Stimulated activated CD8-positive, alpha-beta memory T cell treated with anti-CD3 and anti-CD28 coated beads, Interleukin-4, amount 100 ng/mL, for 48 hours (primary cell): ENCODE measurements at places on chromosomes 12 and 14.

DNA sequence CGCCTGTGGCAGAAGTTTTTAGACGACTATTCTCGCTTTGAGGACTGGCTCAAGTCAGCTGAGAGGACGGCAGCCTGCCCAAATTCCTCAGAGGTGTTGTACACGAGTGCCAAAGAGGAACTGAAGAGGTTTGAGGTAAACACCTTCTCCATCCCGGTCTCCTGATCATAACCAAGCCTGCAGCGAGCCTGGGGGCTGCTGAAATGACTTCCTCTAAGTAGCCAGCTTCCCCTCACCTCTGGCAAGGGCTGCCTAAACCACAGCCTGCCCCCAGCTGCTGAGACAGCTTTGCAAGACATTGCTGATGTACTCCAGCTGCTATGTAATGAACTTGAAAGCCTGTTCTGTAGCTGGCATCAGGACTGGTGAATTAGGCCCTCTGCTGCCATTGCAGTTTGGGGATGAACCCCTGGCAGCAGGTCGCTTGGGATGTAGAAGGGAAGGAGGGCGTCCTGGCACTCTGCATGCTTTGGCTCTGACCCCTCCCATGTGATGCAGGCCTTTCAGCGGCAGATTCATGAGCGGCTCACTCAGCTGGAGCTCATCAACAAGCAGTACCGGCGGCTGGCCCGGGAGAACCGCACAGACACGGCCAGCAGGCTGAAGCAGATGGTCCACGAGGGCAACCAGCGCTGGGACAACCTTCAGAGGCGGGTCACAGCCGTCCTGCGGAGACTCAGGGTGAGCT is 84.6 kb downstream of the ESR2 start:
- no peak for DNase-seq

GRCh38 chr12:100265732-100266584 is 921 bp downstream of the DEPDC4 start:
- DNase-seq = no peak

DNA sequence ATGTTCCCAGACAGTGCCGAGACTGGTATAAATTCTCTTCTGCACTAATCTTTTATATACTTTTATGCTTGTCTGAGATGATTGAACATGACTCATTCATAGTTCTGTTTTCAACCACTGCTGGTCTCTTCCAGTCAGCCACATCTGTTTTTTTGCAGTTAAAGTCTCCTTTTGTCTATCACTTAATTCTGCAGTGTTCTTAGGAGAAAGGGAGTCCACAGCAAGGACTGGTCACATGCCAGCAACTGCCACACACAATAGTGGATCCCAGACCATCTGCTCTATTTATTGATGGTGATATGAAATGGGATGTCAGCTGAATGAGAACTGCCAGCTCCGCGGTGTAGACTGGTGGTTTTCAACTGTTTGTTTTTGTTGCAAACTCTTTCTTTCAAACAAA is 379.8 kb downstream of the MED13L start:
- no peak for DNase-seq

- peak; percentile 41 for DNase-seq
These were observed 16.1 kb downstream of the INF2 start for GRCh38 chr14:104705340-104706047.

GRCh38 chr12:66776974-66777373 is 98.1 kb upstream of the GRIP1 start:
- DNase-seq = peak; percentile 64

DNA sequence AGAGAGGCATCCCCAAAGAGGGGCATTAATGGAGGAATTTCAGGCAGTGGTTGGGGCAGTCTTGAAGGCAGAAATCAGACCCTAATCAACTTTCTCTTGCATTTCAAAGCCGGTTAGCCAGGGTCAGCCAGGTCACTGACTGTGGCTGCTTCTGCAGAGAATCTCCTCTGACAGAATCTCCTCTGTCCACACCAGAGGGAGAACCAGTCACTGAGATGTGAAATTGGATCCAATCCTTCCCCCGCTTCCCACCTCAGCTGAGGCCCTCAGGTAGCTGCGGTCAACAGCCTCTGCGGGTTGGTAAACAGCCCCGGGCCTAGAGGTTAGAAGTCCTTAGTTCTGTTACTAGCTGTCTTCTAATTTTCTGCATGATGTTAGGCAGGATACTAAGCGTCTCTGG is 39.8 kb upstream of the NUAK1 start:
- no peak for DNase-seq

DNA sequence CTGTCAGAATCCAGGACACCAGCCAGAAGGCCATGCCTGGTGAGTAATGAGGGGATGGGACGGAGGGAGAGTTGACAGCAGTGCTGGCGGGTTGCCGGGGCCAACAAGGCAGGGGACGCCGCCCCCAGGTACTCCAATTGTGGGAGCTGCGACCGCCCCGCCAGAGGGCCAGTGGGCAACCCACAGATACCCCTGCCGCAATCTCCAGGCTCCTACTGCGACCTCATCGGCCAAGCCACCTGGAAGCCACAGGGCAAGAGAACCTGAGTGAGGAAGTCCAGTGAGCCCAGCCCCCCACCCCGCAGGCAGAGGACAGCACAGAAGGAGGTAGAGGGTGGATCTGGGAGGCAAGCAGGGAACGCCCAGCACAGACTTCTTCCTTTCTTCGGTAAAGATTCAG is 103.0 kb downstream of the RIMBP2 start:
- DNase-seq = no peak

GRCh38 chr14:89228921-89229639 is 188.0 kb downstream of the FOXN3 start:
- no peak for DNase-seq

DNA sequence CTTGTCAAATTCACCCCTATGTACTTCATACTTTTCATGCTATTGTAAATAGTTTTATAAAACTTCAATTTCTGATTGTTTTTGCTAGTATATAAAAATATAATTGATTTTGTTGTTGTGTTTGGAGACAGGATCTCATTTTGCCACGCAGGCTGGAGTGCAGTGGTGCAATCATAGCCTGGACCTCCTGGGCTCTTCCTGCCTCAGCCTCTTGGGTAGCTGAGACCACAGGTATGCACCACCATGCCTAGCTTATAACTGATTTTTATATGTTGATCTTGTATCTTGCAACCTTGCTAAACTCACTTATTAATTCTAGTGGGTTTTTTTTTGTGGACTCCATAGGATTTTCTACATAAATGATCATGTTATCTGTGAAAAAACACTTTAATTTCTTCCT is 23.5 kb downstream of the ATP5MC2 start:
- no peak for DNase-seq

DNA sequence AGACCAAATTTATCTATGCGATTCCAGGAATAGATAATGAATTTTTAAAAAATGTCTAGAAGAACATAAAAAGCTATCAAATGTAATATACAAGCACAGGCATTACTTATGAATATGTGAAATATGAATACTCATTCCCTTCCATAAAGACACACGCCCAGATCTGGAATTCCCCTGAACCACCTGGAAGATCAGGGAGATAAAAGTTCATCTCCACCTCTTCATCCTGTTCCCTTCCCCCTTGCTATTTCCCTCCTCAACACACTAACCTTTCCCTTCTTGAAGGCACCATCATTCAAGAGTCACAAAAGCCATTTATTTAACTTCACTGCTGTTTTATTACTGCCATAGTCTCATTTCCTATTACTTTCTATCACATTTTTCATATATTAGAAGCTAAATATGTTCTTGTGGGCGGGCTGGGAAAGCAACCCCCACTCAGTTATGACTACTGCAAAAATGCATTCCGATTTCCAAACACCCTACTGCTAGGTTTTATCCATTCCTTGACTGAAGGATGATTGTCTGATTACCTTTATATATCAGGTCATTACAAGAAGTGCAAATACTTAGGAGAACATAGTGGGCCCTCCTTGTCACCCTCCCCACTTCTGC is 16.1 kb downstream of the FGD6 start:
- DNase-seq = no peak

- no peak for DNase-seq
These were observed 92.7 kb upstream of the DNM1L start for GRCh38 chr12:32586390-32586789.

DNA sequence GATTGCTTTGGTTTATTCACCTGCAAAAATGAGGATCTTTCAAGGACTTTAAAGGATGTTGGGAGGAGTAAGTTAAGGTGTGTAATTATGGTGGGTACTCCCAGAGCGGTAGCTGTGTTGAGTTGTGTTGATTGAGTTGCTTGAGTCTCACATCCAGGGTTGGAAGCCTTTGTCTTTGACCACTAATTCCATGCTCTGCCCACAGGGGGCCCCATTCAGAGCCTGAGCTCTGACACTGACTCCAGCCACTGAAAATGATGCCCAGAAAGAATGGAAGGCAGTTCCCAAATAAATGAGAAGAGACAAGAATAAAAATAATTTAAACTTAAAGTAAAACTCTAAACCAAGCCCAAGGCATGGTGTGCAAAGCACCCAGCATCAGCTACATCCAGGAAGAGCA is 237.4 kb upstream of the PWP1 start:
- no peak for DNase-seq

DNA sequence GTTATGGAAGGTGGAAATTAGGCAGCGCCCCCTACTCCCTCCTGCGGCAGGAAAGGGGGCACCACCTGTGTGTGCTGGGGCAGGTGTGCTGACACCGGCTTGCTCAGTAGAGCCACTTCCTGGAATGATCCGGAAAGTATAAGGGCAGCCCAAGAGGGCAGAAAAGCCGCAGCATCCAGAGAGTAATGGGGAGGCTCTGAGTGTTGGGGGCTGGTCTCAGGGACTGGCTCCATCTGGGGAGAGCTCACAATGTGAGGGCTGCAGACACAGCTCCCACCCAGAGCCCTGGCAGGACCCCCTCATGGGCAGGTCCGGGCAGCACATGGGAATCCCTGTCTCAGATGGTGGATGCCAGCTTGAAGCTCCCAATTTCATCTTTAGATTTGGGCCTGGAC is 187.6 kb upstream of the C14orf180 start:
- peak; percentile 23 for DNase-seq

GRCh38 chr12:50175716-50176026 is 8.5 kb upstream of the CERS5 start:
- DNase-seq = no peak

DNA sequence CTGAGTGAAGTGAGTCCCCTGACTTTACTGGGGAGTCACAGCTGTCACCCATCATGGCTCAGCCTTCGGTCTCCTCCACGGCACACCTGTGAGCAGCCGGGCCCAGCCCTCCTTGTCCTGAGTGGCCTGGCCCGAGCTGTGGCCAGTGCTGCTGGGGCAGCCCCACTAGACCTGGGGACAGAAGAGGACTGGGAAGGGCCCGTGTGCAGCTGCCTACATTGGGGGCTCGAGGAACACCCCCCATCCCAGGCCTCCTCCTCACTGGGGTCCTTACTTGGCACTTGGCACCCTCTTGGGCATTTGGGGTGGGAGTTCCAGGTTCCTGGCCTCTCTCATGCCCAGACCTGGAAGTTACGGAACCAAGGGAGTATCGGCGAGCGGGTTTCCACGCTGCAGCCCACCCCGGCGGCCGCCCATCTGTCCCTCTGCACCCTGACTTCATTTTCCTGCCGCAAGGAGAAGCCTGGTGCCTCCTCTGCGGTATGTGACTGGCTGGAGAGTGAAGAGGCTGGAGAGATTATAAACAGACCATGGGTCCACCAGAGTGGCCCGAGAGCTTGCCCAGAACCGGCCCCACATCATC is 179.7 kb downstream of the KIF26A start:
- no peak for DNase-seq

- no peak for DNase-seq
These were observed 46.0 kb upstream of the DYNC1H1 start for GRCh38 chr14:101918065-101918989.

DNA sequence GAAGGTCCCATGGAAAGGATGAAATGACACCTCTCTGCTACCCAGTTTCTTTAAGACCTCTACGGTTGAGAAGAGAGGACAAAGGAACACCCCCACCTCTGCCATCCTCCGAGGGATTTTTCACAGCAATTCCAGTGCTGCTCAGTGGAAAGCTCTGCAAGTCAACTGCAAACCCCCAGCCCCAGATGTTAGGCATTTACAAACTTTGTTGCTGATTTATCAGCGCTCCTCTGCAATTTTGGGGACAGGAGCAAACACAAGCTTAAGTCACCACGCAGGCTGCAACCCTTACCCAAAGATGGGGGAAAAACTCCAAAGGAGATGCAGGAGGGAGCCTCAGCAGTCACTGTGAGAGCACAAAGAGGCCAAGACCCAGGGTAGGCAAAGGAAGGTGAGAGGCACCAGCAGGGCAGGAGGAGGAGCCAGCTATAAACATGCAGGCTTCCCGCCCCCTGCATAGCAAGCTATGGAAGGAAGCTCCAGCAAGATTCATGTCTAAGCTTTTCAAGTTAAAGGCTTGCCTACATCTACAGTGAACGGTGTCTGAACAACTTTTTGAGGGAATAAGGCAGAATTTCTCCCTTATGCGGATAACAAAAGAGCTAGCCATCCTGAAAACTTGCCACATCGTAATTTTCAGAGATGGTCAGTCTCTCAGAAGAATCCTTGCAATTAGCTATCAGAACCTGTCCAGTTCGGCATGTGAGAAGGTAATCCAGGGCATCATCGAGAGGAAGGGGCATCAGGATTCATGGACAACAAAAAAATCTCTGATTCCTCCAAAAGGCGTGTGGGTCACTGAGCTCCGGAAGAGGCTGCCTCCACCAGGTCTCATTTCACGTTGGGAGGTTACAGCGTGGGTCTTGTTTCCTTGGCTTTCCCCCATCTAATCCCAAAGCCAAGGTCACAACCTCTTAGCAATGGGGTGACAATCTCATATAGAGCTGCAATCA is 3.9 kb downstream of the CTDSP2 start:
- DNase-seq = no peak

DNA sequence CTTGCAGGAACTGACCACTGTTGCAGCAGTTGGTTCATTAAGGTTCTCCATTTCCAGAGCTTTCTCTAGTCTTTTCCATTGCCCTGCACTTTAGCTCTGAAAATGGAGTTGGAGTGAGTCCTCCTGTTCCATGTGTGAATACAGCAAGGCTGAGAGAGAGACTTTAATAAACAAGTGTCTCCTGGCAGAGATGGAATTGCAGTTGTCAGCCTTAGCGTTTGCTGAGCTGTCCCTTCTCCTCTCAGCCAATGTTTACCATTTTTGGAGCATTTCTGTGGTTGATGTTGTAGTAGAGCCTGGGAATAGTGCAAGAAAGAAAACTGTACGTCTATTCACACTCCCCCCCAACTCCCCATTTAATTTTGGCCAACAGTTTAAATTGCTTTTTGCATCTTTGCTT is 7.5 kb upstream of the MANSC4 start:
- no peak for DNase-seq

GRCh38 chr12:78118036-78118435 is 287.3 kb downstream of the NAV3 start:
- DNase-seq = no peak

DNA sequence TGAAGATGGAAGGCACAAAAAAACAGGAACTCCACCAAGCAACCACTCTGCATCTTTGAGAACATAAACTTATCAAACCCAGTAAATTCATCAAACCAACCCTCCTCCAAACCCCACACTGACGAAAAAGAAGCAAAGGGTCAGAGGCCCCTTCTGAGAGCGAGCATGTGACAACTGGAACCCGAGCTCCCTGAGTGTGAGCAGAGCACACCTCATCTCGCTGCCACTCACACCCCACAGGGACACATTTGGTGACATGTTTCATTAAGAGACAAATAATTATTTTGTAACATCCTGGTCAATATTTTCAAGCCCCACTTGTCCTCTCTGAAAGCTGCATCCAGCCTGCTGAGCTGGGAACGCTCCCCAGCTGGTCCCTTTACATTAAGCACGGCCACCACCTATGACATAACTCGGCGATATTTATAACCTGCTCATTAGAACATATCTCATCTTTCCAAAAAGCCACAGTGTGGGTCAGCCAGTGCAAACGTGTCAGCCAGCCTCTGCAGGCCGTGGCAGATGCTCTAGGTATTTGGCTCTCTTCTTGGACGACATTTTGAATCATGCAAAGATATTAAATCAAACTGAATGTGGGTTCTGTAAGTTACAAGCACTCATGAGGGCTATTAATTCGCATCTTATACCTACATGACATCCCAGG is 120.1 kb downstream of the TTC7B start:
- DNase-seq = no peak

GRCh38 chr12:74899031-74899829 is 310.4 kb downstream of the KCNC2 start:
- no peak for DNase-seq
